ENCODE measurements at places on chromosomes 12 and 14. TPM values are rescaled to one million over a fixed set of nuclear protein-coding genes. Genes with fewer than 3 reads are reported as not detected.

LUM gene
- total RNA-seq: 481 TPM

DNA sequence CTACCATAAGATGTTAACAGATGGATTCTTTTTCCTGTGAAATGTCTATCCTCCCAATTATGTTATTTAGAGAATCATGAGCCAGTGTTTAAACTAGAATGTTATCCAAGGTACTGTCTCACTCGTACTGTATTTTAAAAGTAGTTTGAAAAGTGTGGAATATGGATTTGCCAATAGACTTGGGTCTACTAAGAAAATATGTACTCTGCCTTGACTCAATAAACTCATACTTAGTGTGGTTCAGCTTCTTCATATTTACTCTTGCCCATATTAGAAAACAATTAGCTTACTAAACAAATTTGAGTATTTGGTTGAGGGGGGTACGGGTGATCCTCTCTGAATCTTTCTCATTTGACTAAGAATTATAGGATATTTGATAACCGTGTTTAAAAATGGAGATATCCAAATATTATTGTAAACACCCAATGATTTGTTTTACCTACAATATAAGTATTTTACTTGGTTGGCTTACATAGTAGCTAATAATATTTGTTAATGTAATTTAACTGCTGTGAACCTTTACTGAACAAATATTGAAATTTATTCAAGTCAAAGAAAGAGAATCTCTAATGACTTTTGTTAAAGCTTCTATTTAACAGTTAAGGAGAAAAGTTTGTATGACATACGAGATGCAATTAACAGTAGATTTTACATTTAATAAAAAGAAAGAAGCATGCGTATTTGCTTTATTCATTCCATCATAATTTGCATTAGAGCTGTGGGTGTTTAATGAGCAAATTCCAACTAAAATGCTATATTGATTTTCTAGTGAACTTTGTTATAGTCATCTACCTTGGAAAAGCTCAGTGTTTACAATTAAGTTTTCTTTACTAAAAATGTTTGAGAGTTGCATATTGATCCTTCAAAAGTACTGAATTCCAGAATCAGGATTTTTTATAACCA, 81.2 kb downstream of the MIPOL1 start:
- DNase-seq: no peak
- no peak overlapping the region for H3K4me3 ChIP-seq
- no peak overlapping the region for H3K27ac ChIP-seq
- H3K36me3 ChIP-seq: no peaks in the 10 kb centered on the region
- no peaks in the 10 kb centered on the region for H3K27me3 ChIP-seq

DNA sequence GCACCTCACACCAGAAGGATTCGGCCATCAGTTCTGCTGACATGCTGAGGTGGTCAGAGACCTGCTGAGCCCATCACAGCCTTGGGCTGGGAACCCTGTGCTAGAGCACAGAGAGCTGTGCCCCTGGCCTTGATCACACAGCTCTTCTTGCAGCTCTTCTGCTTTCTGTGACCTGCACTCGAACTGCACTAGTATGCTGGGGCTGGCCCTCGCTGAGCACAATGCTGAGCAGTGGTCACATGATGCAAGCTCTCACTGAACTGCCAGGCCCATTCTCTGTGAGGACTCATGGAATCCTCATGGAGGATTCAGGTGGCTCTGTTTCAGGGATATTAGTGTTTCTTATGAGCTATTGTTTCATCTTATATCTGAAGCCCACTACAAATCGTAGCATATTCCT, 22.5 kb downstream of the FBXO21 start:
- H3K27ac ChIP-seq: no peak overlapping the region
- no peak overlapping the region for H3K4me3 ChIP-seq
- H3K36me3 ChIP-seq: peaks cover 64% of the 10 kb centered on the region
- DNase-seq: no peak

RGS6 gene
- total RNA-seq: 0.24 TPM

DNA sequence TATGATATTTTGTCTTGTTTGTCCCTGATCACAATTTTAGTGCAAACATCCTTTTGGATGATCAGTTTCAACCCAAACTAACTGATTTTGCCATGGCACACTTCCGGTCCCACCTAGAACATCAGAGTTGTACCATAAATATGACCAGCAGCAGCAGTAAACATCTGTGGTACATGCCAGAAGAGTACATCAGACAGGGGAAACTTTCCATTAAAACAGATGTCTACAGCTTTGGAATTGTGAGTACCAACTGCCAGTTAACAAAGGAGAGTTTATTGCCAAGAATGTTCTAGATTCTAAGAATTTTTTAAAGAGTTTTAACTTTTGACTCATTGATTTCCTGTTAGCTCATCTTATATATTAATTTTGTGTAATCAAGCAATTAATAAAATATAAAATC, 55.4 kb downstream of the IRAK3 start:
- H3K27ac ChIP-seq: no peak overlapping the region
- peaks cover 2% of the 10 kb centered on the region for H3K4me1 ChIP-seq
- peaks cover 10% of the 10 kb centered on the region for H3K27me3 ChIP-seq
- H3K4me3 ChIP-seq: no peak overlapping the region

DNA sequence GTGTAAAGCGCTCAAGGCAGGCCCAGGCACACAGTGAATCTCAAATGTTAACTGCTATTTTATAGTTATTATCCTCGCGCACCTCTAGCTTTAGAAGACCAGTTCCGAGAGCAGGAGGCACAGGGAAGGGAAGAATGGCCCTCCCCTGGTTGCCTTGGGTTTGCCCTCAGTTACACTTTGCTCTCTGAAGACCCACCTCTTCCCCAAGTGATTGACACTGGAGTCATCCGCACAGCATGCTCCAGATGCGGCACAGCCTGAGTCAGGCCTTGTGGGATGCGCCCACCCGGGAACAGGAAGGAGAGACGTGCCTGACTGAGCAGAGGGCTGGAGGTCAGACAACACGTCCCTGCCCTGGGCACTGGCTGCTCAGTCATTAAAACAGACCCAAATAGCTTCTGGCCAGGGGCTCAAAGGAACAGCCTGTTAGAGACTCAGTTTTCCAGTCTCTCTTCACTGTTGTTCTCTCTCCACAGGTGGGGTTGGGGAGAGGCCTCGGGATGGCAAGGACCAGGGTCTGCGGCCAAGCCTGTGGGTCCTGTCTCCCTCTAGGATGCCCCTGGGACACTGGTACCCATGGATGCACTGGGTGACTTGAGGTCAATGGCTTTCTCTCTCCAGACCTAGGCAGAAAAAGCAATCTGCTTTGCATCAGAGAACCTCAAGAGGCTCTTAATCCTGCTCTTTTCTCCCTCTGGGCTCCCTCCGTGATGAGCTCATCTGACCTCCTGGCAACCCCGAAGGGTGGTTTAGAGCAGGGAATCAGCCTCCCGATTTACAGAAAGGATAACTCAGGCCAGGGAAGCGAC, 13.6 kb upstream of the MLXIP start:
- no peaks in the 10 kb centered on the region for H3K27me3 ChIP-seq
- peaks cover 51% of the 10 kb centered on the region for H3K4me1 ChIP-seq
- peak overlapping the region; percentile 97 for H3K27ac ChIP-seq
- DNase-seq: no peak
- H3K4me3 ChIP-seq: peak overlapping the region; percentile 61

DNA sequence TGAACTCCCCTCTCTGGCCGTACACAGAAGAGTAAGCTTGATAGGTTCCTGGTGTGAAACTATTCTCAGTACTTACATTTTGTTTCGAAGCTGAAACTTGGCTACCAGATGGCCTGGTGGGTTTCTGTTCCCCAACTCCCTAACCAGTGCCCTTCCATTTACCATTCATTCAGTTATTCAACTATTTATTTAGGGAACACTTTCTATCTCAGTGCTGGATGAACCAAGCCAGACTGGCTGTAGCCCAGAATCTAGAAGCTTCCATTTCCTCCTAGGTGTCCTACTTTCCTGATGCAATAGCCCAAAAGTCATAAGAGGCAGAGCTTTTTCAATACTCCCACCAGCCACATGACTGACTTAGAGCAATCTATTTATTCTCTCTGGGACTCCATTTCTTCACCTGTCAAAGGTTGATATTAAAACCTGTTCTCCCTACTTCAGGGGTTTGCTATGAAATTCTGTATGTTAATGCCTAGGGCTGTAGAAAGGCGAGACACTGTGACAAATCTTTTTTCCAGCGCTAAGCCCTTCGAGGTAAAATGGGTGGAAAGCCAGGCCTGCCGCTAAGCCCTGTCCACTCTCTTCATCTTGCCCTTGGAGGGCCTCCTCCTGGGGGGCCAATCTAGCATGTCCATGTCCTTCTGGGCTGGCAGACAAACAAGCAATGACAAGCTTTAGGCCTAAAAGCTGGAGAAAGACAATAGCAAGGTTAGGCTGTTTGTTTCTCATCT, 8.1 kb upstream of the IRF2BPL start:
- H3K4me1 ChIP-seq: peaks cover 91% of the 10 kb centered on the region
- no peaks in the 10 kb centered on the region for H3K36me3 ChIP-seq
- H3K27me3 ChIP-seq: no peaks in the 10 kb centered on the region

KCNMB4 gene
- 1.1 TPM for total RNA-seq

GRCh38 chr14:45204241-45204640, 48.8 kb downstream of the MIS18BP1 start:
- H3K36me3 ChIP-seq: peaks cover 18% of the 10 kb centered on the region
- no peaks in the 10 kb centered on the region for H3K27me3 ChIP-seq
- no peak overlapping the region for H3K4me3 ChIP-seq
- H3K27ac ChIP-seq: no peak overlapping the region

CBLN3 gene
- 6.1 TPM for total RNA-seq

TAS2R7 gene
- total RNA-seq: not detected

DNA sequence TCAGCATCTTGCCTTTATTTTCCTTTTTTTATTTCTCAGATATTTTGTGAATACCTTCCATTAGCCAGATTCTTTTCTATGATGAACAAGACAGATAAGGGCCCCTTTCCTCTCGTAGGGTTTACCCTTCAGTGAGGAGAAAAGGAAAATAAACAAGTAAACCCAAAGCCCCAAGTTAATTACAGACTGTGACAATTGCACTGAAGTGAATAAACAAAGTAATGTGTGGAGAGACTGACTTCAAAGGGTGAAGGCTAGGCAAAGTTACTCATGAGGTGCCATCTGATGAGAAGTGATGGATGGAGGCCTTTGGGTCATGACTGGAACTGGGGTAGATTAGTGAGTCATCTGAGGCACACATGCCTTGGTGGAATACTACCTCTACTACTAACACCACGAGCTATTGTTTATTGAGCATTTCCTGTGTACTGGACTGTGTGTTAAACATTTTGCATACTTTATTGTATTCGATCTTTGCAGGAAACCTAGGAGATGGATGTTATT, 143.4 kb upstream of the PRICKLE1 start:
- no peak for DNase-seq
- H3K4me1 ChIP-seq: peaks cover 6% of the 10 kb centered on the region
- H3K27ac ChIP-seq: no peak overlapping the region
- no peaks in the 10 kb centered on the region for H3K36me3 ChIP-seq

CAPS2 gene
- 5.3 TPM for total RNA-seq

DPPA3 gene
- not detected for total RNA-seq

ENO2 gene
- 24.1 TPM for total RNA-seq

- peaks cover 47% of the 10 kb centered on the region for H3K36me3 ChIP-seq
- no peak overlapping the region for H3K4me3 ChIP-seq
- DNase-seq: no peak
- no peaks in the 10 kb centered on the region for H3K27me3 ChIP-seq
- no peaks in the 10 kb centered on the region for H3K4me1 ChIP-seq
These were observed 54.3 kb downstream of the ZFYVE26 start for GRCh38 chr14:67762051-67762450.

DNA sequence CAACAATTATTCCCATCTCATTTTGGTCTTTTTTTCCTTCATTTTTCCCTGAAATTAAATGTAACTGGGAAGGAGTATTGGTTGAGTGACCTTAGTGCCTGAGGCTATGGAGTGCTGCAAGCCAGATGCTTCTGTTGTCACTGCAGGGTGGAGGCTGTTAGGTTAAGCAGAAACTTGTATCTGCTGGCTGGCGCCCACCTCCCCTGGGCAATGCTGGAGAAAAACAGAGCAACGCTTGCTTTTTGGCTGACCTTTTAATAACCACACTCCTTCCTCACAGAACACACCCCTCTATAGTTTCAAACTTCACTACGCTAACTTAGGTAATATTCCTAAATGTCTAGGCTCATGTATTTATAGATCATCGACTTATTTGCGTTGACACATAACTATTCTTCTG, 583.5 kb upstream of the NOVA1 start:
- H3K4me3 ChIP-seq: no peak overlapping the region
- H3K4me1 ChIP-seq: no peaks in the 10 kb centered on the region
- no peak for DNase-seq

GRCh38 chr14:92443741-92444140, 69.8 kb upstream of the RIN3 start:
- no peaks in the 10 kb centered on the region for H3K27me3 ChIP-seq
- no peaks in the 10 kb centered on the region for H3K4me1 ChIP-seq
- H3K36me3 ChIP-seq: no peaks in the 10 kb centered on the region

DNA sequence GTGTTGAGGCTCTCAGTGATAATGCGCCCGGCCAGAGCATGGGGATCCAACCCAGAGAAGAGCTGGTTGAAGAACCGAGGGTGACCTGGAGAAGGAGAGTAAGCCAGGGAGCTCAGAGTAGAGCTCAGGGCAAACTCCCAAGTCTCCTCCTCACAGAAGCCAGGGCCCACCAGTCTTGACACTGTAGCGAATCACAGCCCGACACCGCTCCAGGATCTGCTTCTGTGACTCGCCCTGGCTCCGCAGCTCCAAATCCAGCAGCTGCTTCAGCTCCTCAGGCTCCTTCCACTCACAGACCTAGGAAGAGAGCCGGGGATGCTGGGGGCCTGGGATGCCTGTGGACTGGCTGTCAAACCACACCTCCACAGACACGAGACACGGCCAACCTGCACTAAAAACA, 8.2 kb upstream of the ZNF740 start:
- H3K4me1 ChIP-seq: peaks cover 20% of the 10 kb centered on the region
- no peaks in the 10 kb centered on the region for H3K27me3 ChIP-seq
- no peak overlapping the region for H3K27ac ChIP-seq
- H3K4me3 ChIP-seq: no peak overlapping the region
- peak; percentile 76 for DNase-seq

- no peak overlapping the region for H3K4me3 ChIP-seq
- DNase-seq: no peak
- no peak overlapping the region for H3K27ac ChIP-seq
- H3K36me3 ChIP-seq: peaks cover 2% of the 10 kb centered on the region
- no peaks in the 10 kb centered on the region for H3K27me3 ChIP-seq
These were observed 331.9 kb downstream of the BTG1 start for GRCh38 chr12:91813701-91814100.

DNA sequence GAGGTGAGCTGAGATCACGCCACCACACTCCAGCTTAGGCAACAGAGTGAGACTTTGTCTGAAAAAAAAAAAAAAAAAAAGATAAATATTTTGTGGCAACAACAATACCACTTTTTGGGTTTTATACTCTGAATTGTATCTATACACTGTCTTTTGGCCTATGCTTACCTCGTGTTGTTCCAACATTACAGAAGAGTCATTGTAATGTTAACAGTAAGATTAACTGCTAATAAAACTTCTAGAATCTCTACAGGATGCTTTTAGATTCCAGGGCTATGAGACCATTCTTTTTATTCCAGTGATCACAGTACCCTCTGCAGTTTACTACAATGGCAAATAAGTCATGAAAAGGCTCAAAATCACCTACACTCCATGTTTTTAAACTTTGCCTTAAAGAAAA, 11.6 kb downstream of the IFT81 start:
- no peaks in the 10 kb centered on the region for H3K4me1 ChIP-seq
- no peak overlapping the region for H3K4me3 ChIP-seq
- H3K36me3 ChIP-seq: peaks cover 39% of the 10 kb centered on the region
- no peaks in the 10 kb centered on the region for H3K27me3 ChIP-seq
- H3K27ac ChIP-seq: no peak overlapping the region
- DNase-seq: no peak
